ENCODE measurements at places on chromosomes 2 and 18.

GRCh38 chr2:9964334-9964980 is 13.0 kb downstream of the GRHL1 start:
- no peak for DNase-seq

GRCh38 chr2:177169810-177170514 is 42.6 kb upstream of the HNRNPA3 start:
- DNase-seq = no peak

- no peak for DNase-seq
Observed at GRCh38 chr2:18518116-18519111, 42.0 kb downstream of the RDH14 start.

DNA sequence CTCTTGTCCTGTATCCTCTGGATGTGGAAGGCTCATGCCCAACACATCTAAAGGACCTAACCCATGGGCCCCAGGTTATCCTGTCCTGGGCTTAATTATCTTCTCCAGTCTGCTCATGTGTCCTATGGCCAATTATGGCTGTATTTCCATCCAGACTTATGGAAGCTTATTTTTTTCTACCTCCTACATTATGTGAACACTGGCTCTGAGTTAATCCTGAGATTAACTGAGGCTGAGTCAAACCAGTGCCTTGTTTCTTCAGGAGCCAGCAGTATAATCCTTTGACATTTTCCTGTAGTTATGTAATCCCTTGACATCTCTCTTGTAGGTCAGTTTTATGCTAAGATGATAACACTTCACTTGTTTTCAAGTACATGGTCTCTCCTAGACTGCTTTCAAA is 213.6 kb downstream of the PMAIP1 start:
- DNase-seq = no peak

DNA sequence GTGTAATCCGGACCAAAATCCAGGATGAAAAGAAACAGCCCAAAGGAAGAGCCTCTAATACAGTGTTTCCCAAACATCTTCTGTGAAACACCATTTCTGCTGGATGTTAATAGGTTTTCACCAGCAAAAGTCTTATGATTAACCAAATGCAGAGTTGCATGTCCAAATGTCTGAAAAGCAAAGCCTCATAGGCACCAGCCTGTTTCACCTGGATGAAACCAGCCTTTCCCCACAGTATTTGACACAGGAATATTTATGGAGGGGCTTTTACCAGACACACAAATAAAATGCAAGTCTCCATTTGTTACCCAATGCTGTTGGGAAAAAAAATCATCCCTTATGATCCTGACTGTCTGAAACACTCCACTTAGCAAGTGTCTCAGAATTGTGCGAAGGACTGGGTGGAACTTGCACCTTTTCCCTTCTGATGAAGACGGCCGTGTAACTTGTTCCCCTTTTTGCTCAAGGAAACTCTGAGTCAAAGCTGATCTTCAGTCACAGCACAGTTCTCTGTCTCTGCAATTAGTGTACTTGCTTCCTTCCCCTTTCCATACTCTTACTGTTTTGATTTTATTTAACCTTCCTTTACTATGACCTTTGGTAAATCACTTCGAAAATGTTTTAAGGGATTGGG is 70.3 kb upstream of the IL1R2 start:
- no peak for DNase-seq

All from activated CD4-positive, CD25-positive, alpha-beta regulatory T cell treated with anti-CD3 and anti-CD28 coated beads, Interleukin-2, amount 50 U/mL, for 72 hours (primary cell).